ENCODE measurements at places on chromosomes 3 and 15. TPM values are rescaled to one million over a fixed set of nuclear protein-coding genes. Genes with fewer than 3 reads are reported as not detected.

The FBXL2 gene
- 14.8 TPM for total RNA-seq

The EMC7 gene
- total RNA-seq = 71.0 TPM

The DUOX1 gene
- not detected for total RNA-seq

The STRIT1 gene
- not detected for total RNA-seq

The PGBD4 gene
- total RNA-seq = 3.3 TPM

The CMSS1 gene
- 15.1 TPM for total RNA-seq

The TEX55 gene
- not detected for total RNA-seq

The CNTN6 gene
- 0.59 TPM for total RNA-seq

The XCR1 gene
- not detected for total RNA-seq

The PROS1 gene
- 8.3 TPM for total RNA-seq

The SPRED1 gene
- 57.9 TPM for total RNA-seq

The SNX4 gene
- 26.1 TPM for total RNA-seq

The SLC2A2 gene
- total RNA-seq = not detected

The TMOD2 gene
- total RNA-seq = 13.8 TPM

The ANKUB1 gene
- total RNA-seq = not detected

The B3GALNT1 gene
- total RNA-seq = 14.0 TPM

The MYLK gene
- total RNA-seq = 238 TPM

The KLHL40 gene
- not detected for total RNA-seq

The SNRPN gene
- total RNA-seq = 311 TPM

The SUCNR1 gene
- total RNA-seq = not detected

The CCPG1 gene
- 196 TPM for total RNA-seq

The CLRN1 gene
- not detected for total RNA-seq

The GABRB3 gene
- 0.65 TPM for total RNA-seq

The PARP15 gene
- under 0.01 TPM for total RNA-seq

The CTXN2 gene
- total RNA-seq = not detected

The PLCB2 gene
- total RNA-seq = not detected

The EIF1B gene
- 18.5 TPM for total RNA-seq

The SPESP1 gene
- 6.0 TPM for total RNA-seq
